ENCODE measurements at places on chromosomes 1 and 21. TPM values are rescaled to one million over a fixed set of nuclear protein-coding genes. Genes with fewer than 3 reads are reported as not detected.

NID1 gene
- total RNA-seq, result 154 TPM

AMY1B gene
- not detected for total RNA-seq

TDRD5 gene
- total RNA-seq, result not detected

PRDM2 gene
- 56.2 TPM for total RNA-seq

CSF1 gene
- 159 TPM for total RNA-seq

CFHR3 gene
- total RNA-seq, result not detected
